ENCODE measurements at places on chromosomes 3 and 15.

GRCh38 chr3:195259475-195260279 is 11.3 kb downstream of the XXYLT1 start:
- DNase-seq, result peak; percentile 85

DNA sequence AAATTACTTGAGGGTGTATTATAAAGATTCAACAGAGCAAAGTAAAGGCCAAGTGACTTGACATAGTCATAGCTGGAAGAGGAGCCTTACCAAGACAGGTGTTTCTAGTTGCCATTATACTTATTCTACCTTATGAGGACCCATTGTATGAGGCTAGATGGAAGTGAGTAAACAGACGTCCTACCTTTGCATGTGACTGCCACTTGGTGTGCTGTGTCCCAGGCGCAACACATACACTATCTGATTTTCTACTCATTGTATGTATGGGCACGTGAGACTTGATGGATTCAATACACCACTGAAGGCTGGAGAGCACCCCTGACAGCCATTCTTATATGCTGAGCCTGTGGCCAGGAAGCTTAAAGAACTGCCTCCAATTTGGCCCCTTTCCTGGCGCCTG is 40.5 kb downstream of the BOC start:
- no peak for DNase-seq

GRCh38 chr15:66706225-66706732 is 4.2 kb downstream of the SMAD6 start:
- no peak for DNase-seq

GRCh38 chr15:34355241-34355640 is 11.8 kb downstream of the LPCAT4 start:
- no peak for DNase-seq

Measured in stimulated activated CD8-positive, alpha-beta memory T cell treated with anti-CD3 and anti-CD28 coated beads, Interleukin-2, amount 100 ng/mL, for 1 hour (primary cell).